CD4-positive, alpha-beta T cell treated with Interleukin-21 for 1 hour (primary cell): ENCODE measurements at places on chromosomes 1 and 21.

- no peak for DNase-seq
Observed at GRCh38 chr21:44947111-44947929, 7.5 kb downstream of the SLX9 start.

GRCh38 chr1:59520827-59521418, 224.0 kb downstream of the FGGY start:
- no peak for DNase-seq

GRCh38 chr21:42148097-42148496, 70.8 kb upstream of the ABCG1 start:
- DNase-seq: no peak

DNA sequence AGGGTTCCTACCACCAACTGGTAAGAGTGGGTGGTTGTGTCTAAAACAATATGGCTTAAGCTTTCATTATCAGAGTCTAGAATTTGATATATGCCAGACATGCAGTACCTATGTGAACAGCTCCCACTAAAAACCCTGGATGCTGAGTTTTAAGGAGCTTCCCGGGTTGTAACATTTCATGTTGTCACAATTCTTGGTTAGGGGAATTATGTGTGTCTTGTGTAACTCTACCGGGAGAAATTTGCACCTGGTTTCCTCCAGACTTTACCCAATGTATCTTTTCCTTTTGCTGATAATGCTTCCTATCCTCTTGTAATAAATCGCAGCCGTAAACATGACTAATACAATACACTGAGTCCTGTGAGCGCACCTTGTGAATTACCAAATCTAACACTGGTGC, 48.3 kb downstream of the ARID4B start:
- DNase-seq: no peak

DNA sequence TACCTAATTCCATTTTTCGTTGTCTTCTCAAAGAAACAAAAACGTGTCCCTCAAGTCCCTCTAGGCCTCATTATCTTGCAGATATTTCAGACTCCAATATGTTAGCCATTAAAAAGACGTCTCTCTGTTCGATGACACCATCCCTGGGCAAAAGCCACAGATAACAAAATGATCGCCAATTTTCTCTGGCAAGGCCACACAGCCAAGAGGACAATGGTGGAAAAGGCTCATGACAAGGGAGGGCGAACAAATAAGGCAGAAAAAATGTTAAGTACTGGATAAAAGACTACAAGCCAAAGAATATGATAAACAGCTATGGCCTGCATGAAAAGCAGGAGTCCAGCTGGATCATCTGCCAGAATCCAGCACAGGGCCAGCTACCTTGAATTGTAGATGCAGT, 82.9 kb downstream of the TBX15 start:
- no peak for DNase-seq

DNA sequence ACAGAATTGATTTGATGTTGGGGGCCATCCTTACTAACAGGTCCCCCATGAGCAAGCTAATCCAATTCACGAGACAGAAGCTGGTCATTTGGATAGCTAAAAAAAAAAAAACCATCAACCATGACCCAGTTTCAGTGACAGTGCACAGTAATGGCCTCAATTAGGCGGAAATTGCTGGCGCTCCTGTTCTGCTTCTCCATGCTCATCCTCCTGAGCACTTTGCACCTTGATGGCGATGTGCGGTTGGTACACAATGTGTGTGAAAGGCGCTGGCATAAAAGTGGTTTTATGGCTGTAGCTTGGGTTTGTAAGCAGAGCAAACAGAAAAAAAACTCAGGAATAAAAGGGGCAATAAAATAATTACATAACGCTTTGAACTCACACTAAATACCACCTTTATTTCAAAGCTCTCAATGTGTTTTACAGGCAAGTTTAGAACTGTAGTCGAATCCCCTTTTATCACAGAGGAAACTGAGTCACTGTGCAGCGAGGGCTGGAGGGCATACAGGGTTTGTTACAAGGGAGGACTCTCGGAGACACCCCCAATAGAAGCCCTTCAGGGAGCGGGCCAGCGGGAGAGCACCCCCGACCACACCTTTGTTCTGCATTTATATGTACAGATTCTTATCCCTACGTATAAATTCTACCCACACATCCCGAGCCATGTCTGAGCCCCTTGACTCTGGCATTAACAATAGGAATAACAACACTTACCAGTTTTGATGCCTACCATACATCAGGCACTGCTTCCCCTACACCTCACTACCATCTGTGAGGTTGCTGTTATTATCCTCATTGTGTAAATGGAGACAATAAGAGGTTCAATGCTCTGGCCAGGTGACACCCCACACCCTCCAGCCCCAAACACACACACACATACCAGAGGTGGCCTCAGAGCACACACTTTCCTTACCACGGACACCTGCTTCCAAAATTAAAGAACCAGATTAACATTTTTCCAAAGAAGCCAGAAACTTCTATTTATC, 213.5 kb upstream of the IRF2BP2 start:
- no peak for DNase-seq

DNA sequence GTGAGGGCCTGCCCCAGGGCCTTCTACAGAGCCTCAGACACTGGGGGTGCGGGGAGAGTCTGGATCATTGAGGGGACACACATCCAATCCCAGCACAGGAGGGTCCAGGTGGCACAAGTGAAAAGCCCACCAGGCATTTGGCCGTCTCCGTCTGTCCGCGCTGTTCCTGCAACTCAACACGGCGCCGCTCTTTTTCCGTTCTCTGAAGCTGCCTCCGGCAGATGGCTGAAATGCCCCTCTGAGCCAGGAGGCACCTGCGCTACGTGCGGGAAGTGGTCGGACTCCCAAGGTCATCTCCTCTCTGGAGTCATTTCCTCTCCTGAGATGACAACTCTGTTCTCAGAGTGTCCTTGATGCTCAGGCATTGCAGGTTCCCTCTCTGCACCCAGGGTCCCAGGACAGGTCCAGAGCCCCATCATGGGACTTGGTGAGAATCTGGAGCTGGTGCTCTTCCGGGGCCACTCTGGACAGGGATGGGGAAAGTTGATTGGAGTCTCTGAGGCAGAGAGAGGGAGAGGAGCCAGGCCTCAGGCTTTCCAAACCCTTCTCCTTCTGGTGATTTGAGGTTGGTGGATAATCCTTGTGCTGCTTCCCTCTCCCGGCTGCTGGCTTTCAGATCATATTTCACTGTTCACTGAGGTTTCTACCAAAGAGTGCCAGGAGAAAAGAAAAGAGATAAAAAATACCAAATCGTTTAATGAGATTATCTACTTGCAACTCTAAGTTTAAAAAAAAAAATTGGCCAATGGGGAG, 14.0 kb upstream of the MIXL1 start:
- DNase-seq: no peak

DNA sequence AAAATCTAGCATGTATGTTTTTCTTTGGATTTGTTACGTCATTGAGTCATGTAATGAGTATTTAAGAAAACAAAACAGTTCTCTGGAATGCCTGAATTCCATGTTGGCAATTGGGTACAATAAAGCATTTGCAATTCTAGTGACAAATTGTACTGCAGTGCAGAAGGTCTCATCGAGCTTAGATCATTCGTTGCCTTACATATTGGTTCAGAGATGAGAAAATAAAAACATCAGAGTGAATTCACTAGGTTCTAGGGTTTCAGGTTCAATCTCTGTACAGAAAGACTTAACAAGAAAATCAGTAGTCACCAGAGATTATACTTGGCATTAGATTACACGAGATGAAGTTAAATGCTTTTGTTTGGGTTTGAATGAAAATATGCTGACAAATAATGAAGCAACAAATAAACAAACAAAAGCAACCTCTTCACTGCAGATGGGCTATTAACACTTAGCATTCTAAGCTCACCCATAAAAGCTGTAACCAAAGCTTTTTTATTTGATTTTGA, 124.7 kb downstream of the RYR2 start:
- DNase-seq: no peak

DNA sequence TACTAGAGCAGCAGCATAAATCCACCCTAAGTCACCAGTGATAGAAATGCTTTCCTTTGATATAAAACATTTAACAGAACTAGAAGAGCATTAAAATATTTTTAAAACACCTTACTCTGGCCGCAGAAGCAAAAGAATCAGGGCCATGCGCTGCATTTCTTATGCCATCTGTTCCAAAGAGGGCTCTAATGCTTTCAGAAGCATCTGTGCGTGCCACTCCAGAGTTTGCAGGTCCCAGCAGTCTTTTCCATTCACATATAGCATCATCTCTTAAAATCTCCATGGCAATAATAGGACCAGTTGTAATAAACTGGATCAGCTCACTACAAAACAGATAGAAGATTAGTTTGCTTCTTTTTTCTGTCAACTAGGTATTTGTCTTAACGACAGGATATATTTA, 69.2 kb downstream of the NME7 start:
- no peak for DNase-seq

GRCh38 chr1:42168763-42169162, 4.2 kb upstream of the GUCA2A start:
- DNase-seq: no peak

DNA sequence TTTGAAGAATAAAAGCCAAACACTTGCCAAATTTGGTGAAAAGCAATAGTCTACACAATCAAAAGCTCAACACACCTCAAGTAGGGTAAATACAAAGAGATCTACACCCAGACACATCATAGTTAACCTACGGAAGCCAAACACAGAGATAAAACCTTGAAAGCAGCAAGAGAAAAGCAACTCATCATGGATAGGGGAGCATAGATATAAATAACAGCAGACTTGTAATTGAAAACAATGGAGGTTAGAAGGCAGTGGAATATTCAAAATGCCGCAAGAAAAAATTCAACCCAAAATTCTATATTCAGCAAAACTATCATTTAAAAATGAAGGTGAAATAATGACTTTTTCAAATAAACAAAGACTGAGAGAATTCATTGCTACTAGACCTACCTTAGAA, 105.1 kb downstream of the ITSN1 start:
- DNase-seq: no peak

- no peak for DNase-seq
Observed at GRCh38 chr1:52814465-52814864, 28.1 kb upstream of the ZYG11A start.

GRCh38 chr1:162541619-162542141, 19.8 kb upstream of the UAP1 start:
- no peak for DNase-seq

GRCh38 chr1:95002540-95003432, 70.0 kb downstream of the ALG14 start:
- no peak for DNase-seq

DNA sequence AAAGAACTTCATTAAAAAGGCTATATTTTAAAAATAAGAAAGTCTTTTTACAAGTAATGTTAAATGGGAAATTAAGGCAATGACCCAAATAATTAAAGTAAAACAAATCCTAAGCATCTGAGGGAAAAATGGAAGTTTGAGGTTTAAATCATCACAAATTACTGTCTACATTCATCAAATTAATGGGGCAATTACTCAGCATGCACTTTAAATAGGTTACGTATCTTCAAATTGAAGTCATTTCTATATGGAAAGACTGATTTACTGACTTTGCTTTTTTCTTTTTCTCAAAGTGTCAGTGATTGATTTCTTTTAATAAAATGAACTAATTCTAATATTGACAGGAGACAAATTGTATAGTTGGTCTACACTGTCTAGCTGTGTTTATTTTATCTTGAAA, 1452.3 kb downstream of the NCAM2 start:
- no peak for DNase-seq

DNA sequence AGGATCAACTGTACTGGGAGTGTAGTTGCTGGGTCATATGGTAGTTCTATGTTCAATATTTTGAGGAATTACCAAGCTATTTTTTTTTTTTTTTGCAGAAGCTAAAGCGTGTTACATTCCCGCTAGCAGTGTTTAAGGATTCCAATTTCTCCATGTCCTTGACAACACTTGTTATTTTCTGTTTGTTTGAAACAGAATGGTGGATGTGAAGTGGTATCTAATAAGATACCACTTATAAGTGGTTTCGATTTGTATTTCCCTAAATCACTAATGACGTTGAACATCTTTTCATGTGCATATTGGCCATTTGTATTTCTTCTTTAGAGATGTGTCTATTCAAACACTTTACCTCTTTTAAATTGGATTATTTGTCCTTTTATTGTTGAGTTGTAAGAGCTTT, 112.2 kb downstream of the DISP1 start:
- DNase-seq: no peak

DNA sequence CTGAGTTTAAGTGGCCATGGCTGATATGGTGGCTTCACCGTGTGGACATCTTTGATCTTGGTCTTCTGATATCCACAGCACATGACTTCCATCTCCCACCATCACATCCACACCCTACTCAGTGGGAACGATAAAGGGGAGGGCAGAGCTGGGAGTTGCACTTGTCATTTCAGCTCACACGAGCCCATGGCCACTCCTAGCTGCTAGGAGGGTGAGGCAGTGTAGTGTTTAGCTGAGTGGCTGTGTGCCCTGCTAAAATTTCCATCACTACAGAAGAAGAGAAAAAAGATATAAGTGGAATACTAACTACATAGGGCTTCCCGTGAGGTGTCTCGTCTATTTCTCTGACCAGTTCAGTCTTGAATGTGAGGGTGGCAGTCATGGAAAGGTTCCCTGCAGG, 123.3 kb upstream of the EDN2 start:
- DNase-seq: no peak

GRCh38 chr21:45011426-45011825, 63.0 kb upstream of the ADARB1 start:
- DNase-seq: no peak

- DNase-seq: peak; percentile 34
Observed at GRCh38 chr1:26721669-26722355, 26.0 kb downstream of the ARID1A start.

DNA sequence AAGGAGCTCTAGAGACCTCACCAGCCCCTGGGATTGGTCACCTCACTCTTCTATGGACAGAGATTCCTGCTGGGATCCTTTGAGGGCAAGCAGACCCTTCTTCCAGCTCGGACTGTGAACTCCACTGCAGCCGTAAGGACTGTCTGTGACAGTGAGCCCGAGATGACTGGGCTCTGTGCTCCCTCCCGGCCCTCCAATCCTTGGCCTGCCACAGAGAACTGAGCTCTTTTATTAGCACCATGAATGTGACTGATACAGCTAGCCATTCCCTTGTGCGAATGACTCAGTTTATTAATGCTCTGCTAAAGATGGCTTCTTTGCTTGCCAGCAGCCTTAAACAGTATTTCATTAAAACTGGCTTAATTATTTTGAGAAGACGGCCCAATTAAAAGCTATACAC, 194.6 kb upstream of the LMO4 start:
- no peak for DNase-seq

GRCh38 chr1:207798847-207799246, 47.0 kb downstream of the CD46 start:
- peak; percentile 44 for DNase-seq

GRCh38 chr1:103441342-103441741, 84.2 kb upstream of the RNPC3 start:
- no peak for DNase-seq
